Activated naive CD8-positive, alpha-beta T cell treated with anti-CD3 and anti-CD28 coated beads for 36 hours (primary cell): ENCODE measurements at places on chromosomes 11 and 22.

DNA sequence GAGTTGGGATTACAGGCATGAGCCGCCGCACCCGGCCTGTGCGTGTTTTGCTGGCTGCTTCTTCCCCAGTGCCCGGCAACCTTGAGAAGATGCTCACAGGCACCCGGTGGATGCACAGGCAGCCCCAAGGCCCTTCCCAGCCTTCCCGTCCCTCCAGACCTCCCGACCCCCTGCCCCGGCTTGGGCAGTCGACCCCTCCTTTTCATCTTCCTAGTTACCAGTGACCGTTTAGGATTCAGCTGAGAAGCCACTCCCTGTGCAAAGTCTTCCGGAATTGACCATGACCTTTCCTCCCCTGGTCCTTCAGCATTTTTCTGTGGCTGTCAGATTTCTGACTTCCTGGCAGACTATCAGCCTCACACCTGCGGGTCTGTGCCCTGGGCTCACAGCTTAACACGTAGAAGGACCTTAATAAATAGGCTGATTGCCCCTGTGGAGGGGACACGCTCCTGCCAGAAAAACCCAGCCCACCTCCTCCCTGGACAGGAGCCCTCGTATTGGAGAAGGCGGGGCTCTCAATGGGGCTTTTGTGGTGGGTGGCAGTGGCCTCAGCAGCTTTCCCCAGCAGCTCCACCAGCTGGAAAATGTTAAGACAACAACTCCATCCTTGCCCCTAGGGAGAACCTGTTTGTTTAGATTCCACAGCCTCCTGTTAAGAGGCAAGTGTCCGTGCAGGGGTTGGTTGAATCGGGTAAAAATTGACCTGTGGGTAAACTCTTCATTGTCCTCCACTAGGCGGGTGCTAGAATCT, 10.4 kb upstream of the ANO1 start:
- no peak for DNase-seq

DNA sequence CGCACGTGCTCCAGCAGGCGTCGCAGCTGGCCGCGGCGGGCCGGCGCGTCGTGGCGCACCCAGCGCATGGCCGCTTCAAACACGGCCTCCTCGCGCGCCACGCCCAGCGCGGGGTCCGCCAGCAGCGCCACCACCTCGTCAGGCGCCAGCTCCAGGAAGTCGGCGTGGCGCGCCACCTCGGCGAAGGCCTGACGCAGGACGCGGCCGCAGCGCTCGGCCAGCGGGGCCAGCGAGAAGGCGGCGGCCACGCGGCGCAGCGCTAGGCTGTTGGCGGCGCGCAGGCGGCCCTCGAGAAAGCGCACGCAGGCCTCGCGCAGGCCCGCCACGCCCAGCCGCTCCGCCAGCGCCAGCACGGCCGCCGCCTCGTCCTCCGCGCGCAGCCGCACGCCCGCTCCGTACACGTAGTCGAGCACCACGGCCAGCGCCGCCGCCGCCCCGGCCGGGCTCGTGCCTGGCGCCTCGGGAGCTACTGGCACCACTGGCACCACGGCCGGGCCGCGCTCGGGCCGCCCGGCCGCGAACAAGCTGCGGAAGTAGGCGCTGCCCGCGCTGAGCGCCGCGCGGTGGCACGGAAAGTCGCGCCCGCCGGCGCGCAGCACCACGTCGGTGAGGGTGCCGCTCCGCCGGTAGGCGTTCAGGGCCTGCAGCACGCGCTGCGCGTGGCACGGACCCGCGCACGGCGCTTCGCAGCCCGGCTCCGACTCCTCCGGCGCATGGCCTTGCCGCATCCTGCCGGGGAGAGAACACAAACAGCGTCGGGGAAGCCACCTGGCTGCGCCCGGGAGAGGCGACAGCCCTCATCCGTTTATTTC, 2.9 kb downstream of the KLHL35 start:
- DNase-seq: peak; percentile 73

DNA sequence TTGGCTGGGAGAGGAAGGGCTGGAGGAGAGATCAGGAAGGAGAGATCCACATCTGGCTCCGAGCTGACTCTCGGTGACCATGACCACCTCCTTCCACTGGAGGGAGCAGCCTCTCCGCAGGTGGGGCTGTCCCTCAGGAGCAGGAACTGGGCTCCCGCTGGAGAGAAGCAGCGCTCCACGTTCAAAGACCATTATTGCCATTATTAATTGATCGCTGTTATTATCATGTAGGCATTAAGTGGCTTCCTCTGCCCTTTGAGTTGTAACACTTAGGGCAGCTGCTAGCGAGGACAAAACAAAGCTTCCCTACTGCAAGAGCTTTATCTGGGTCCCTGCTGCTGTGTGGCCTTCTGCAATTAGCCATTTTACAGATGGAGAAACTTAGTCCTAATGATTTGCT, 251.9 kb downstream of the ST3GAL4 start:
- DNase-seq: peak; percentile 11

- no peak for DNase-seq
Measured at GRCh38 chr11:74025467-74026166, 16.7 kb upstream of the UCP3 start.

- no peak for DNase-seq
Measured at GRCh38 chr22:27438271-27438980, 363.1 kb downstream of the MN1 start.

- DNase-seq: no peak
Measured at GRCh38 chr11:125625225-125625629, 264 bp downstream of the CHEK1 start.

- no peak for DNase-seq
Measured at GRCh38 chr11:83401506-83402225, 115.5 kb upstream of the CCDC90B start.

- DNase-seq: peak; percentile 38
Measured at GRCh38 chr22:41565403-41566054, 4.7 kb downstream of the CSDC2 start.
